ENCODE measurements at places on chromosomes 12 and 14.

DNA sequence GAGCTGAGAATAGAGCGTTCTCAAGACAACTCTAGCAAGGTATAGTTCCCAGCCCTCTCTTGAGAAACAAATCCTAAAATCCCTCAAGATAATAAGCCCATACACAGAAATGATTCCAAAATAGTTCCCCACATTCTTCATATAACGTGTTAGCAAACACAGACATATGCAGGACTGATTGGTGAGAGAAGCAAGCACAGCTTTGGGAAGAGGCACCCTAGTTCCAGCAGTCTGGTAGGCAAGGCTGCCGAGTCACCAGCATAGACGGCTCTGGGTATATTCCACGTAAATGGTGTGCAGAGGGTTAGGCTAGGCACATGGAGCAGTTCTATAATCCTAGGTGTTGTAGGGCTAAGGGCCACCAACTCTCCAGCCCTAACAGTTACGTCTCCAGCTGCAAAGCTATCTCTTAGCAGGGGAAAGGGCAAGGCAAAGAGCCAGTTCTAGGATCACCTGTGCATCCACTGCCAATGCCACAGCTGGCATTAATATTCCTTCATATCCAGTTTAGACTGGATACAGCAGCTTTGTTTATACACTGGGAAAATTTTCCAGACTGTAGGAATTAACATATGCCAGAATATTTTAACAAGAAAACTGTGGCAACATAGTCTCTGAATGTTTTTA, 52.9 kb downstream of the SH2B3 start:
- DNase-seq: no peak

DNA sequence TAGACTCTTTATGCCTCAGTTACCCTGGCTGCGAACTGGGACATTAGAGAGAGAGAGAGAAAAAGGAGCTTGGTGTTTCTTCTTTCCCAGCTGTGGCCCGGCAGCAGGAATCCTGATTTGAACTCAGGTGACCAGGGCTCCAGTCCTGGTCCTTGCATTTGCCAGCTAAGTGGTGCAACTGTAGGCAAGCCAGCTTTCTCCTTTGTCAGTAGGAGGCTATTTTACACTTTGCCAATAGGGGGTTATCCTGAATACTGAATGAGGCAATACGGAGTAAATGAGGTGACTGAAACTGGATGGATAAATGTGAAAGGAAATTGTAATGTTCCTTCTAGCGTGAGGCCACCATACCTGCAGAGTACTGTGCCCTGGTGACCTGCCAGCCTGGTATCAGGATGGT, 27.8 kb downstream of the KCNA5 start:
- DNase-seq: no peak

DNA sequence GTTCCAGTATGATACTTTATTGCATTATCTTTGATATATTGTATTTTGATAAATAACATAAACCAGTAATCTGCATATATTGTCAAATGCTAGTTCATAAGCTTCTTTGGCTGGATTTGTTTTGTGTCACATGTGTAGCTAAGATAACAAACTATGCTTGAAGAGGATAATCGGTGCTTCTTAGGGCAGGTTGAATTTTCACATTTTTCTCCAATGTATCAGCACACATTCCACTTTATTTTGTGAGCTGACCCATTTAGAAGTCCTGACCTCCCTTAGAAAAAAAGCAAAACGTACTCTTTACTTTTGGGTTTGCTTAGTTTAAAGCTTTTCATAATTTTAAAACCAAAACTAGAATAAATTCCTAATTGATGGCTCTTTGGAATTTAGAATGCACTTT, 277.7 kb upstream of the DDHD1 start:
- no peak for DNase-seq

DNA sequence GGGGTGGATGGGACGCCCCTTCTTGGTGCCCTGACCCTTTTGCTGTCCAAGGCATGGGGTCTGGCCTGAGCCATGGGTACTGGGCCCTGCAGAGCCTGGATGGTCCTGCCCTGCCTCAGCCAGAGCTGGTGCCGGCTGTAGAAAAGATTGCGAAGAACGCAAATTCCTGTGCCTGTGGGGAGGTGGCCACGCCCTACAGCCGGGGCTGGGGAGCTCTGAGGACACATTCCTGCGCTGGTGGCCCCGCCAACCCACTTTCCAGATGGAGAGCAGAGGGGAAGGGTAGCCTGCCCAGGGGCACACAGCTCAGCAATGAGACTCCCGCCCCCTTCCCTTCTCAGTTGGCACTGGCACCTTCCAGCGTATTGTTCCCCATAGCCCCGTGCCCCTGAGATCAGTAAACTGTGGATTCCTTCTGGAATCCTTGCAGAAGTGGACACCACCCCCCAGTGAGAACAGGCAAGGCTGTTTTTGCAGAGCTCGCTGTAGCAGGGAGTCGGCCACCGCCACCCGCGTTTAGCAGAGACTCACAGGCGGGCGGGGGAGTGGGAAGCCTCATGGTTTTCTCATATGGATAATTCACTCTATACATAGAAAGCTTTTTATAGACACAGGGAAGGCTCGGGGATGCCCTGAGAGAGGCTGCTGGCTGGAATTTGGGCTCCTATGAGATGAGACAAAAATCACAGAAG, 8.6 kb downstream of the INF2 start:
- DNase-seq: no peak

GRCh38 chr12:23126794-23127193, 501.8 kb downstream of the ETNK1 start:
- DNase-seq: no peak

DNA sequence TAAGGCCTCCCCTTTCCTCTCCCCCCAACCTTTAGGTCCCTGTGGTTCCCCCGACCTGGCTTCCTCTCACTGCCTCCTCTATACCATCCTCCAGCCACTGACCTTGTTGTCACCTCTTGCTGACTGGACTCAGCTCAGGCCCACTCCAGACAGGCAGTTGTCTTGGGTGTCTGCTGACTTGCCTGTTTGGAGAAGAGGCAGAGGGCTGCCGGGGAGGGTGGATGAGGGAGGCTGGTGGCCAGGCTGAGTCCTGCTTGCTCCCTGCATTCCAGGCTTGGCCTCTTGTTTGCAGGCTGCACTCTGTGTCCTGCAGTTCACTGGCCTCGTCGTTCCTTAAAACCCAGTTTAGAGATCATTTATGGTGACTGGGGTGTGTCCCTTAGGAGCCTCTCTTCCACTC, 31.0 kb upstream of the RD3L start:
- DNase-seq: no peak

All from activated CD8-positive, alpha-beta memory T cell treated with anti-CD3 and anti-CD28 coated beads for 48 hours (primary cell).